Activated CD4-positive, CD25-positive, alpha-beta regulatory T cell treated with anti-CD3 and anti-CD28 coated beads, Interleukin-2, amount 50 U/mL, for 24 hours (primary cell): ENCODE measurements at places on chromosomes 2 and 18.

- no peak for ATAC-seq
These were observed 187.1 kb downstream of the ZNF407 start for GRCh38 chr18:74784752-74785151.

- no peak for ATAC-seq
These were observed 45.3 kb downstream of the LRPPRC start for GRCh38 chr2:43950383-43951008.

DNA sequence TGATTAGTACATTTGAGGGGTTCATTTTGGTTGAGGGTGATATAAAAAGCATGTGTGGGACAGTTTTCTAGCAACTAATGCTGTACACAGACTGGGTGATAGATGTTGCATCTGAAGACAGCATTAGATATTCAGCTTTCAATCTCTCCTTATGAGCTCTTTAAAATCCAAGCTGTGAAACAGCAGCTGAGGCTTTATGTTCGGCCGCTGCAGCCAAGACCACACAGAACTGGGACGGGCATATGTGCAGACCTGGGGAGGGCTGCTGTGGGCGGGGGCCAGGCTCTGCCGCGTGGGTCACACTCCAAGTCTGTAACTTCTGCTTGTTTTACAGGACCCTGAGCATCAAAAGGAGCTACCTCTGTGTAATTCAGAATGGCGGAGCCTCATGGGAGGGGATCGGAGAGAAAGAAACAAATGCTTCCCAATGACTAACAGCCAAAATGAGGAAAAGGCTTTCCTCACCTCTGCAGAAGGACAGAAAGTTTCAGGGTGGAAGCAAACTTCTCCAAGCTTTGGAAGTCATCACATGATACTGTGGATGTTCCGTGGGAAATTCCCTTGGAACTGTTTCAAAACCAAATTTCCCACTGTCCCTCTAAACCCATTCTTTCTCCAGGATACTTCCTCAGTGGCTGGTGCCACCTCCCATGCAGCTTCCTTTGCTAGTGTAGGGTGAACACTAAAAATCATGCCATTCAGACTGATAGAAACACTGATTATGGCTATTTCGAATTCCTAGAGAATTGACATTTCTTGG lies 711.9 kb upstream of the ID2 start:
- no peak for ATAC-seq

GRCh38 chr2:40098786-40099470 lies 319.9 kb upstream of the THUMPD2 start:
- no peak for ATAC-seq

DNA sequence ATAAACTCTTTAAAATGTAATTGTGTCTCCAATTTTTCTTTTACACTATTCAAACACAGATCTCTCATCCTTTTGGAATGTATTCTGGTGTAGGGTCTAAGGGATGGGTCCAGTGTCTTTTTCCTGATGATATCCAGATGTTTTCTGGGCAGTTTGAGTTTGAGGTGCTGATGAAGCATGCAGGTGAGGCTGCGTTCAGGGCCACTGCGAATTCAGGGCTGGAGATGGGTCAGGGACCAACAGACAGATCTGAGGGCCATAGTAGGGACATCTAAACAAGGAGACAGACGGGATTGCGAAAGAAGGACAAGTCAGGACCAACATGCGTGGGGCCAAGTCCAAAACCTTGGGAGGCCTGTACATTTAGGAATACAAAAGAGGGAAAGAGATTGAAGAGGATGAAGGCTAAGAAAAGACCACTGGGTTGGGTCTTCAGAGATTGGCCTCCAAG lies 70.2 kb downstream of the ACAA2 start:
- no peak for ATAC-seq
